ENCODE measurements at places on chromosomes 1 and 21.

DNA sequence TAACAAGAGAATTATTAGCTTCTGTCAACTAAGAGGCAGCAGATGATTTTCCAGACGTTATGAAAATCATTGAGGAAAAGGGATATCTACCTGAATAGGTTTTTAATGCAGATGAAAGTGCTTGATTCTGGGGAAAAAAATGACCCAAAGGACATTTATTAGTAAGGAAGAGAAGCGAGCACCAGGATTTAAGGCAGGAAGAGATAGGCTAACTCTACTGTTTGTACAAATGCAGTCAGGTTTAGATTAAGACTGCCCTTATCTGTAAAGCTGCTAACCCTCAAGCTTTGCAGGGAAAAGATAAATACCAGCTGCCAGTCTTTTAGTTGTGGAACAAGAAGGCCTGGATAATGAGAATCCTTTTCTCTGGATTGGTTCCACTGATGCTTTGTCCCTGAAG is 33.0 kb upstream of the LRIG2 start:
- no peak for DNase-seq

- no peak for DNase-seq
Measured at GRCh38 chr1:247298701-247299100, 33.0 kb downstream of the ZNF496 start.

- no peak for DNase-seq
Measured at GRCh38 chr1:46150085-46150484, 17.7 kb upstream of the PIK3R3 start.

DNA sequence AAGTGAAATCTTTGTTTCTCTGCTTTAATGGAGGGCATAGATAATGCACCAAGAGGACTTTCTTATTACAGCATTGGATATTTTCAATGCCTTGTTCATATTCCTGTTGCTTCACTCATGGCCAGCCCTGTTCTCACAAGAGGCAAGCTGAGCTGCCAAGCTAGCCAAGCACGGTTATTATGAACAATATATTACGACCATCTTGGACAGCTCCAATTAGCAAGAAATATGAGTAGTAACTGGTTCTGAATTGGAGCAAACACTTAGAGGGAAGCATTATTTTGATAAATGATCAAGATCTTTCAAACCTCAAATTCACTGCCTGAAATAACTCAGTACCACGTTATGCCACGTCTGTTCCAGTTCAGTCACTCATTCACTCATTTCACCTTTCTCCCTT is 159.8 kb downstream of the SETD4 start:
- DNase-seq = no peak

GRCh38 chr1:156709031-156709430 is 3.6 kb upstream of the CRABP2 start:
- DNase-seq = no peak

DNA sequence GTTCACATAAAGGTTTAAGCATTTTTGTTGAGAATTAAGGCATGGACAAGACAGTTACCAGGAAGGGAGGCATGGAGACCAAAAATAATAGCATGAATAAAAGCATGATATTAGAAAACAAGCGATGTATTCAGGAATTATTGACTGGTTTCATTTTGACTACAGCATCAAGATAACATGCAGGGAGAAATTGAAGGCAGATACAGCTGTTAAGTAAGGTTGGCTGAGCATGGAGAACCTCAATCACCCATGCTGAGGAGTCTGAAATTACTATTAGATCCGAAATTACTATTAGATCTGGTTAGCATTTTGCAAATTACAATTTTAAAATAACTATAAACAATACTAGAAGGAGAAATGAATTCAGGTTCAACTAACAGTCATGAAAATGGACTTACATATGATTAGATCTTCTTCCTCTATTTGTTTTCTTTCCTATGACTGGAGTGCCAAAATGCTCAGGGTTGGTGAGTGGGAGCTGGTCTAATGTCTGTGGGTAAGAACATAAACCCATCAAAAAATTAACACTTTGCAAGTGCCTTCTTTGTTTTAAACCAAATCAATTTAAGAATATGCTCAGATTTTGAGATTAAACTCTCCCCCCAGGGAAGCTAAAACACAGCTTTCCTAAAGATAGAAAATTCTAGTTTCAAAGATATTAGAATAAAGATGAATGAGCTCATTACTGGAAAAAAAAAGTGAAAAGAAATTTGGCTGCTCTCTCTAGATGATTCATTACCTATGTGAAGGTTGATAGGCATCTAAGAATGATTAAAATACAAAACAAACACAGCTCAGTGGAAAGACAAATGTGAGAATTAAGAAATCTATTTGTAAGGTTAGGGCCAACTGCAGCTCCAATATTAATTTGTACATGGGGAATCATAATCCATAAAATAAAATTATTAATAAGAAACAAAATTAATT is 81.7 kb downstream of the ARID4B start:
- no peak for DNase-seq

DNA sequence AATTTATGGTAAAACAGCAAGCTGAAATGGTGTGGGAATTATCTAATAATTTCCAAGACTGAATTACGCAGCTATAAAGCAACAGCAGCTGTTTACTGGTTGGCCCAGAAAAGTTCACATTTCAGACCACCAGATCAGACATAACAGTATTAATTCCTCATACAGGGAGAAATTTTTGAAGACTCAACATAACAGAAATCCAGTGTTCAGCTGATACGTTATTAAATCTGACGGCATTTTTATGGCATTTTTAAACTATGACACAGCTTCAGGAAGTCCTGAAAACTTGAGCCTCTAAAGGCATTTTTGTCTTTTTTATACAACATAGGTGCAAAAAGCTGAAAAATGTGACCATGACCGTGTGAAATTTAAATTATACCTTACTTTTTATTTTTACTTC is 91.2 kb downstream of the APP start:
- DNase-seq = no peak

DNA sequence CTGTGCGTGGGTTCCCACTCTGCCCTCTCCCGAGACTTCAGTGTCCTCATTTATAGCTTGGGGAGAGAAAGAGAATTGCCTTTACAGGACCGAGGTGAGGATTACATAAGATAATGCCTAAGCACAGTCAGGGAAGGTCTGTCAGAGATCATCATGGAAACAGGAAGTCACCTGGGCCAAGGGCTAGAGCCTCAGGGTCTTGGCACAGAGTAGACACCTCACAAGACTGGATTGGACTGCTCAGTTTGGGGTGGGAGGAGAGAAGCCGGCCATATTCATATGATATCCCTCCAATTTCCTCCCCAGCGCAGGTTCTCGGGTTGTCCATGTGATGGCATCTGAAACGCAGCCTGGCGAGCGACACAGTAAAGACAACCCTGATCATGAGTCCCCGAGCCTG is 3.8 kb downstream of the CNR2 start:
- DNase-seq = no peak

GRCh38 chr1:168531615-168532345 is 12.0 kb downstream of the XCL2 start:
- no peak for DNase-seq

- no peak for DNase-seq
Measured at GRCh38 chr1:53305650-53306049, 22.2 kb downstream of the LRP8 start.

DNA sequence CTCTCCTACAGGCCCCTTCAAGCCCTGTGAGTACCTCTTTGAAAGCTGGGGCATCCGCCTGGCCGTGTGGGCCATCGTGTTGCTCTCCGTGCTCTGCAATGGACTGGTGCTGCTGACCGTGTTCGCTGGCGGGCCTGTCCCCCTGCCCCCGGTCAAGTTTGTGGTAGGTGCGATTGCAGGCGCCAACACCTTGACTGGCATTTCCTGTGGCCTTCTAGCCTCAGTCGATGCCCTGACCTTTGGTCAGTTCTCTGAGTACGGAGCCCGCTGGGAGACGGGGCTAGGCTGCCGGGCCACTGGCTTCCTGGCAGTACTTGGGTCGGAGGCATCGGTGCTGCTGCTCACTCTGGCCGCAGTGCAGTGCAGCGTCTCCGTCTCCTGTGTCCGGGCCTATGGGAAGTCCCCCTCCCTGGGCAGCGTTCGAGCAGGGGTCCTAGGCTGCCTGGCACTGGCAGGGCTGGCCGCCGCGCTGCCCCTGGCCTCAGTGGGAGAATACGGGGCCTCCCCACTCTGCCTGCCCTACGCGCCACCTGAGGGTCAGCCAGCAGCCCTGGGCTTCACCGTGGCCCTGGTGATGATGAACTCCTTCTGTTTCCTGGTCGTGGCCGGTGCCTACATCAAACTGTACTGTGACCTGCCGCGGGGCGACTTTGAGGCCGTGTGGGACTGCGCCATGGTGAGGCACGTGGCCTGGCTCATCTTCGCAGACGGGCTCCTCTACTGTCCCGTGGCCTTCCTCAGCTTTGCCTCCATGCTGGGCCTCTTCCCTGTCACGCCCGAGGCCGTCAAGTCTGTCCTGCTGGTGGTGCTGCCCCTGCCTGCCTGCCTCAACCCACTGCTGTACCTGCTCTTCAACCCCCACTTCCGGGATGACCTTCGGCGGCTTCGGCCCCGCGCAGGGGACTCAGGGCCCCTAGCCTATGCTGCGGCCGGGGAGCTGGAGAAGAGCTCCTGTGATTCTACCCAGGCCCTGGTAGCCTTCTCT is 23.5 kb downstream of the UBE2T start:
- DNase-seq = no peak

GRCh38 chr1:17998889-17999288 is 108.7 kb upstream of the IGSF21 start:
- DNase-seq = no peak

- no peak for DNase-seq
Measured at GRCh38 chr1:170590921-170591705, 59.1 kb downstream of the GORAB start.

- no peak for DNase-seq
Measured at GRCh38 chr1:190935925-190936324, 458.3 kb upstream of the BRINP3 start.

- DNase-seq = peak; percentile 43
Measured at GRCh38 chr1:224922404-224923164, 6.9 kb upstream of the DNAH14 start.
